ENCODE measurements at places on chromosomes 6 and 20.

DNA sequence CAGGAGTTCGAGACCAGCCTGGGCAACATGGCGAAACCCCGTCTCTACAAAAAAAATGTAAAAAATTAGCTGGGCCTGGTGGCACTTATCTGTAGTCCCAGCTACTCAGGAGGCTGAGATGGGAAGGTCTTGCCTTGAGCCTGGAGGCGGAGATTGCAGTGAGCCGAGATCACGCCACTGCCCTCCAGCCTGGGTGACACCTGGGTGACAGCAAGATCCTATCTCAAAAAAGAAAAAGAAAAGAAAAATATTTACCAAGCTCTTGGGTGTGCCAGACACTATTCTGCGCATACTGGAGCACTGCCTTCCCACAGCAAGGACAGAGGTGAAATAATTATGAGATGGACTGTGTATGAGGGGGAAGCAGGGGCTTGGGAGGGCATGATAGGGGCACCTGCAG, 19.6 kb downstream of the POFUT1 start:
- no peak for DNase-seq

GRCh38 chr20:40676491-40677269, 12.4 kb downstream of the MAFB start:
- no peak for DNase-seq

- no peak for DNase-seq
Observed at GRCh38 chr6:156971153-156971885, 194.1 kb downstream of the ARID1B start.

- peak; percentile 32 for DNase-seq
Observed at GRCh38 chr6:119742188-119742803, 392.7 kb upstream of the MAN1A1 start.

GRCh38 chr20:9051508-9051907, 17.4 kb upstream of the PLCB4 start:
- DNase-seq = no peak

DNA sequence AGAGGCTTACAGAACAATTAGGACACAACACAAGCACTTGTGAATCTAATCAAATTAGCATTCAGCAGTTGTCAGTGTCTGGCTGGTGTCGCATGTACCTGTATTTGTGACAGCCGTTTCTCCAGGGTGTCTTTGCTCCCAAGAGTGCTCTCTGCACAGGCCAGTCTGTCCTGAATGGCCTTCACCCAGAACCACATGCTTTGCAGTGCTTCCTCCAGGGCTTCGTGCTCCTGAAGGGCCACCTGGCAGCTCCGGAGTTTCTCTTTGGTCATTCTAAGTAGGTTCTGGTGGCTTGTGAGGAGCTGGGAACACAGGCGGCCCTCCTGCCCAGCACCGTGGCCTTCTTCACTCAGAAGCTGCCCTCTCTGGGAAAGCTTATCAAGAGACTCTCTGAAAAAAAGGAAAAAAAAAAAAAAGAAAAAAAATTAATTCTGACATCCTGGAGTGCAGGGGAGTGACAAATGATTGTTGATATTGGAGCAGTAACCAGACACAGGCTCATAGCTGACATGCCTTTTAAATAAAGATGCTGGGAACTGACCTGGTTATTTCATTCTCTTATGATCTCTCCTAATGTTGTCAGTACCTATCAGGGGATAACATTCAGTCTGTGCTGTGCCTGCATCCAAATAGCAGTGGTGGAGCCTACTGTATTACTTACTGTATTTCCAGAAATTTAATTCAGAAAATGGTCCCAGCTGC, 245.8 kb downstream of the SYNE1 start:
- no peak for DNase-seq

GRCh38 chr20:21801193-21801592, 95.7 kb downstream of the PAX1 start:
- no peak for DNase-seq

- DNase-seq = no peak
Observed at GRCh38 chr20:14757728-14758127, 420.3 kb upstream of the FLRT3 start.

- DNase-seq = no peak
Observed at GRCh38 chr6:128500749-128501600, 19.4 kb downstream of the PTPRK start.

GRCh38 chr6:110459137-110459536, 17.3 kb downstream of the SLC22A16 start:
- DNase-seq = no peak

GRCh38 chr20:38934530-38934929, 8.3 kb downstream of the FAM83D start:
- no peak for DNase-seq

DNA sequence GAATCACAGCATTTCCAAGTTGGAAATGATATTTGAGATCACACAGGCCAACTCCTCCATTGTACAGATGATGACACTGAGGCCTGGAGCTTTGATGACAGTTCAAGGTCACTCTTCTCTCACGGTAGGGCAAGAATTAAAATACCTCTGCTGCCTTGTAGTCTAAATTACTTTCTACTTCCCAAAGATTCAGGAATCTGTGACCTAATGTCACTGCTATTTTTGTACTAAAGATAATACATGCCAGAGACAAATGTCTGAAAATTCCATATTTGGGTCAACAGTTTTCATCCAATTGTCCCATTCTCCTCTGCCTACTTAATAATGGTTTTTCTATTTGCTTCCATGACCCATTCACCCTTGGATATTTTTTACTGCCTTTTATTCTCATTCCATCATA, 160.0 kb downstream of the SOD2 start:
- no peak for DNase-seq

DNA sequence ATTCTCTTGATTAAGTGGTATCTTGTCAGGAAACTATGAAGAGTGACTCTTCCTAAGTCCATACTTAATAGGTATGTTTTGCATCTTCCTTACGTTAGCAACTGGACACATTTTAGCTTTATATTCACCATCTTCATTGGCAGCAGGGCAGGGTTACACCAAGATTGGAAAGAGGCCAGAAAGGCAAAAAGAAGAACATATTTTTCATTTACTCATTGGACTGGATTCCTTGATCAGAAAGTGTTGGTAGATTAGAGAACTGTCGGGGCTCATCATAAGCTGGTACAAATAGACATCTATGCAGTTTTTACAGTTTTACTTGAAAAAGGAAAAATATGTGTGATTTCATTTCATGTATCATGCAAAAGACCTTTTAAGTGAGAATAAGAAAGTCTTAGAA, 464.9 kb downstream of the LMBRD1 start:
- DNase-seq = no peak

DNA sequence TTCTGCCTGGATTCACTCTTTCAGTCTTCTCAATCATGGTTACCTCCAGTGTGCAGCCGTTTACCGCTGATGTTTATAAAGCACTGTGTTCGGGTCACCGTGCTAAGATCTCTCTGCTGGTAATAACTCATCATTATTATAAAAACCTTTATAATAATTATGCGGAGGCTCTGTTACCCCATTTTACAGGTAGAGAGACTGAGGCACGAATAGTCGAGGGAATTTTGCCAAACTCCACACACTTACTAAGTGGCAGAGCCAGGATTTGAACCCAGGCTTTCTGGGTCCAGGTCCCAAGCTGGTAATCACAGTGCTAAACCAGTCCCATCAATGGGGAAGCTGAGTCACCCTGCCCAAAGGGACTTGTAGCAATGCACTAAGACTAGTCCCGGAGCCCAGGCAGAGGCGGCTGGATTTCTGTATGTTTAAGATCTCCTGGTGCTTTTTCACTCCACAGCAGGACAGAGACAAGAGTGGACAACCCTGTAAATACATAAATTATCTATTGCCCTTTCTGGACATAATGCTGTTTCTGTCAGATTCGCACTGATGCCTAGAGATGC, 48.1 kb downstream of the SYNJ2 start:
- DNase-seq = no peak

DNA sequence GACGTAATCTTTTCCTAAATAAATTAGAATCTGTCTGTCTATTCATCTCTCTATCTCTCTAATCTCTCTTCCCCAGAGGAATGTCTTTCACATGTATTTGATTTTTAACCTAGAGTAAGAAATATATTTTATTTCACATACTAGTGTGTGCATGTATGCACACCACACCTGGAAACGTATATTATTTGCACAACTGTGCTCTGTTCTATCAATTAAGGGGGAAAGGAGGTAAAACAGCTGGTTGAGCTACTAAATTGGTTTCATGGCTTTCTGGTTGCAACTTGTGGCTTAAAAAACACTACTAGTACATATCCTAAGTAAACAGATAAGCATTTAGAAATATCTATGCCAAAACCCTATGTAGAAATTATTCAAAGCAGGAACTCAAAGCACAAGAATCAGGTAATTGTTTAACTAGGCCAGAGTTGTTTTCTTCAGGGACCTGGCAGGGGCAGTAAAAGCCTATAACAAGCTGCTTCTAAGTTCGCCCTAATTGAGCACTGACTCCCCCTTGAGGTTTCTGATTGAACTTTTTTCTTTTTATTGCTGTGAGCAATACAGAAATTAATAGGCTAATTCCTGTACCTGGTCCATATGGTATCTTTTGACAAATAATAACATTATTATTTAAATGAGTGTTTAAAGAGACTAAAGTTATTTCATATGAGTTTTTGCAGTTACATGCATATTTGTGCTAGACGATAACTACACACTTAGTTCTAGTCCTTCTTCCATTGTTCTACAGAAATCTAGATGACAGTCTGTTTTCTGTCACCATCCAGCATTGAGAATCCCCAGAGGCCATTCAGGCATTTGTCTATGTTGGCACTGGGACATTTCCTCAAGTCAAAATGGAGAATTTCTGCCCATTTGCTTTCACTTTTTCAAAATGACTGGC, 88.6 kb downstream of the MCHR2 start:
- no peak for DNase-seq

DNA sequence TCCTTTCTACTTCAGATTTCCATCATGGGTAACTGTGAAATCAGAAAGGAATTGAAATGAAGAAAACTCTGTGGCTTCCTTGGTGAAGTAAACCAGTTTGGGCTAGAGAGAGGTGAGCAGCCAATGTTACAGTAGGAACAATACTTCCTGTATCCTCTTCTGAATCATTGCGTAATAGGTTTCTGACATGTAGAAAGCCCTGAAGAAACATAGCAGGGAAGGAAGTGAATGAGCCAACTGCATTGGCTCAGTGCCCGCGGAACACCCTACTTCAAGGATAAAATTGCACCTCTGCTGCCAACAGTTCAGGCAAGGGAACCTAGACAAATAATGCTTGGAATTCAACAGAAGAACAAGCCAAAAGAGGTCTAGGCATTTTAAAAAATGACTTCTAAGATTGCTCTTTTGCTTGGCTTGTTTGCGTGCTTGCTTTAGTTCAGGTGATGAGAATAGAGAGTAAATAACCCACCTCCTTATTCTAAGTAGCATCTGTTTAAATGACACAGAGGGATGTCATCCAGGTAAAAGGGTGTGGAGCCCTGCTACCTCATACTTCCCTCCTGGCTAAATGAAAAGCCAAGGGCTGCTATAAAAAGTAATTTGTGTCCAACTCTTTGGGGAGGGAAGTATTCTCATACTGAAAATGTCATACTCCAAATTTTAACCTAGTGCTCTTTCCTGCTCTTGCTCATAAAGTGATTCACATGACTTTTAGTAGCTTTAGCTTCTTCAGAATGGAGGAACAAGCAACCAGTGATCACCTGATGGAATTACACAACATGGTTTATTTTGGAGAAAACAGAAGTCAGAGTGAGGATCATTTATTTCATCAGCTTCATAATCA, 30.0 kb upstream of the AKIRIN2 start:
- DNase-seq = no peak

- no peak for DNase-seq
Observed at GRCh38 chr6:98094696-98095095, 739.7 kb upstream of the POU3F2 start.

DNA sequence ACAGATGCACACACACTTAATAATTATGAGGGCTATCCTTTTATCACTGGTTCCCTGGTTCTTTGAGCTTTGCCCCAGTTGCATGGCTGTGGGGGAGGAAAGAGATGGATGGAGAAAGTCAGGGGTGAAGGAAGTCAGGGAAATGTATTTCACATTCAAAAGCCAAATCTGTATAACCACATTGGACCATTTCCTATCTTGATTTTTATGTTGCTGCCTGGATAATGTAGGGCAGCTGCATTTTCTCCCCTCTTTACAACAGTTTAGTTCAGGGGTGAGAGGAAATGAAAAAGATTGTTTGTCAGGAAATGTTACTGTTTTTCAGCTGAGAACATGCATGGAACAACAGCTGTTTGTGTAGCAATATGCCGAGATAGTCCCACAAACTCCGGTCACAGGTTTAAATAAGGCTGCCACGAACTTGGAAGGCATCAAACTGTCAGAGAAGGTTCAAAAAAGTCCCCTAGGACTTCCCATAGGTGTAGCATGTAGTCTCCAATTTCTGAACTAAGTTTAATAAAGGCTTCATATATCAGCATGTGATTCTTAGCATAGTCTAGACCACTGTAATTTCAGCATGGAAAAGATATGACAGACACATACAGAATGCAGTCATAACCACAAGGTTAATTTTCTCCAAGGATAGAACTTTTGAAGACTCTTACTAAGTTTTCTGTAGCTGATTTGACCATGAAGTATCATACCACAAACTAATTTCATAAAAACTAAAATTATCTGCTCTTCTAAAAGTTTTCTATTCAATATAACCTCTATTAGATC, 82.1 kb upstream of the COL21A1 start:
- no peak for DNase-seq

DNA sequence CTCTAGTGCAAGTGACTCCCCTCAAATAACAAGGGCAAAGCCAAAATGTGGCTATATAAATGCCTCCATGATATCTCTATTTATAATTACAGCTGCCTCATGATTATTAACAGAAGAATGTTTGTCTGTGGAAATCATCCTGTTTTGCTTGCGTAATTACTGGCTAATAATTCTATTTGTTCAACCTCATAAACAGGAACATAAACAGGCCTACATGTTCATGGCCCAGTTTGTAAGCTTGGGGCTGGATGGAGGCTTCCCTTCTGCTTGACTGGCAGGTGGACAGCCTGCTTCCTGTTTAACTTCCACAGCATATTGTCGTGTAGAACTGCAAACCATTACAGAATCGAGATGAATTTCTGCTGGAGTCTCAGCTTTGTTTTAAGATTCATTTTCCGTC, 766.0 kb upstream of the MAP3K7 start:
- DNase-seq = no peak

- no peak for DNase-seq
Observed at GRCh38 chr6:168851460-168852375, 401.9 kb downstream of the THBS2 start.

GRCh38 chr6:11964729-11965335, 47.3 kb upstream of the HIVEP1 start:
- no peak for DNase-seq
